ENCODE measurements at places on chromosomes 3 and 15.

- DNase-seq: no peak
Measured at GRCh38 chr3:54862526-54862925, 65.3 kb downstream of the LRTM1 start.

DNA sequence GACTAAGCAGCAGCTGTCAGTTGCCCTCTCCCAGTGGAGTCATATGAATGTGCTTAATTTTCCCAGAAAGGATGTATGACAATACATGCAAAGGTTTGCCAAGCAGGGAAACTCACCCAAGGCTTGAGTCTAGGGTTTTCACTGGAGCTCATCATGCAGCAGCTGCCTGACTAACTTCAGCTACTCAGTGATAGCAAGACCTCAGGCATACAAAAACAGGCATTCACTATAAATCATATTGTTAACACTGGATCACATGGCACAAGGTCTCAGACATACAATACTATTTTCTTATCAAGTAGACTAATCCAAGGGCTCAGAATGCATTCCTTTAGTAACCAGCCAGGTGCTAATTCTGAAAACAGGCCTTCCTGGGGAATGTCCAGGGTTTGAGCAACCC is 85.0 kb upstream of the STAC start:
- DNase-seq: no peak

GRCh38 chr15:58010983-58011382 is 54.5 kb downstream of the ALDH1A2 start:
- no peak for DNase-seq

GRCh38 chr3:189041482-189042090 is 130.2 kb upstream of the TPRG1 start:
- peak; percentile 94 for DNase-seq

DNA sequence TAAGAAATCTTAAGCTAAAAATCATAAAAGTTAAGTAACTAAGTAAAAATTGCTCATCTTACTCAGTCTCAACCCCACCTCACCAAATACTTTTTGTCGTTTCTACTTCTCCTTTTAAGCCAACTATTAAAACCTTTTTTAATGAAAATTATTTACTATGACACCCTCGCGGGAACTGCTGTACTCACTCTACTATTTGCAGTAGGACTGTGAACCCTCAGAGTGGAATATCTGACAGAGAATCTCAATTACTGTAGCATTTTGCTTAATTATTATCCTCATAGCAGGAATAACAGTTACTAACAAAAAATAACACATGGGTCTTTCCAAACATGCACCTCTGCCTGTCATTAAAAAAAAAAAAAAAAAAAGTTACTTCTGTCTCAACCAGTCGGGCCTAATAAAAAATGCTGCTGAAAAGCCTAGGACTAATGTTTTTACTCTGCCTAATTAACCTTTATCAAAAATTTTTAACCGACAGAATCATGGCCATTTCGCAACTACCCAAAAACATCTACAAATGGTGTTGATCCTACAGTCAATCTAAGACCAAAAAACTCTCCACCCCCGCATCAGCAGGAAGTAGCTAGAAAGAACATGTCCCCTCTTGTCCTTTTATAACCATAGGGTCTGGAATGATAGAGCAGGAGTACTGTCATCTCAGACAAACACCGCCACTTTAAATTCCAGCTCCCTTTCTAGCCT is 10.2 kb downstream of the ALDH1L1 start:
- peak; percentile 14 for DNase-seq

DNA sequence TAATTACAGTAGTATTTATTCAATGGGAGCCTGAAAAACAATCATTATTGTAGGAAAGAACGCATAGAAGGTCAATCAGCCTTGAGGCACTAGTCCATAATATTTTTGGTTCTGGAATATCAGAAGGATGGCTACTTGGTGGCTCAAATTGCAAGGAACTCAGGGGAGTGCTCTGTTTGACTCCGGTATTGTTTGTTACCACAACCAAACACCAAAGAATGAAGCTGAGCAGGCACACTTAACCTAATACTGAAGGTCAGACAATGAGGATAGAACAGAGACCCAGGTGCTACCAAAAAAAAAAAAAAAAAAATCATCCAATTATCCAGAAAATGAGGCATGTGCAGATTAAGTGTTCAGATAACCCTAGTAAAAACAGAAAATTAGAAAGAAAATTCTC is 11.1 kb upstream of the SATB1 start:
- DNase-seq: peak; percentile 61

- DNase-seq: no peak
Measured at GRCh38 chr3:9721015-9721699, 10.4 kb upstream of the BRPF1 start.

DNA sequence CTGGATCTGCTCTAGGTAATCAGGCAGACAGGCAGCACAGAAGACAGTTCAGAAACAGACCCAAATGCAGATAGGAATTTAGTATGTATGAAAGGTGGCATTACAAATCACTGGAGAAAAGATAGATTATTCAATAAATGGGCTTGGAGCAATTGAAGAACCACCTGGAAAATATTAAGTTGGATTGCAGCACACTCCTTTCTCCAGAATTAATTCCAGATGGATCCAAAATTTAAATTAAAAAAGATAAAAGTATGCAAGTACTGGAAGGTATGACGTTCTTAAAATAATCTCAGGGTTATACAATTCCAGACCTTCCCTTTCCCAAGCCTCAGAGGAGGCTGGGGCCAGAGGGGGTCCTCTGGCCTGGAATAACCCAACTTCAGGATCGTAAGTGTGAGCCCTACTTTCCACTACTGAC is 32.5 kb downstream of the HRH1 start:
- no peak for DNase-seq

GRCh38 chr3:194953291-194953690 is 267.6 kb downstream of the FAM43A start:
- DNase-seq: no peak

DNA sequence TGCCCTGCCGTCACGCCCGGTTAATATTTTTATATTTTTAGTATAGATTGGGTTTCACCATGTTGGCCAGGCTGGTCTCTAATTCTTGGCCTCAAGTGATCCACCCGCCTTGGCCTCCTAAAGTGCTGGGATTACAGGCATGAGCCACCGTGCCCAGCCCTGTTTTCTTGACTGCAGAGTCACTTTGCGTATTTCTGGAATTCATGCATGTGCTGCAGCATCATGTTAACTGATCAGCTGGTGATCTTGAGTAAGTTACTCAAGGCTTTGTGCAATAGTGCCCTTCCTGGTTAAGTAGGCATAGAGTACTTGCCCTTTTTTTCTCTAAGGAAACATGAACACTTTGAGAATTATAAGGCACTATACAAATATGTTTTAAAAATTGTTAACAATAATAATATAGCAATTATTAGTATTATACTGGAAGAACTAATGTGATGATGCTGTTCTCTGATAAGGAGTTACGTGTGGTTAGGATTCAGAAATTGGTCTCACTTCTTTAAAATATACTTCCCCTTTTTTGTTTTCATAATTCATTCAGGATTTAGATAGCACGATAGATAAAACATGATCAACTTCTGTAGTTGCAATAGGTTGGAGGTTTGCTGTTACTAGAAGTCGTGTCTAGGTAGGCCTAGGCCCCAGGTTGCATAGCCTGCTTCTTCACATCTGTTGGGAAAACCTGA is 33.6 kb downstream of the GPR171 start:
- DNase-seq: no peak

DNA sequence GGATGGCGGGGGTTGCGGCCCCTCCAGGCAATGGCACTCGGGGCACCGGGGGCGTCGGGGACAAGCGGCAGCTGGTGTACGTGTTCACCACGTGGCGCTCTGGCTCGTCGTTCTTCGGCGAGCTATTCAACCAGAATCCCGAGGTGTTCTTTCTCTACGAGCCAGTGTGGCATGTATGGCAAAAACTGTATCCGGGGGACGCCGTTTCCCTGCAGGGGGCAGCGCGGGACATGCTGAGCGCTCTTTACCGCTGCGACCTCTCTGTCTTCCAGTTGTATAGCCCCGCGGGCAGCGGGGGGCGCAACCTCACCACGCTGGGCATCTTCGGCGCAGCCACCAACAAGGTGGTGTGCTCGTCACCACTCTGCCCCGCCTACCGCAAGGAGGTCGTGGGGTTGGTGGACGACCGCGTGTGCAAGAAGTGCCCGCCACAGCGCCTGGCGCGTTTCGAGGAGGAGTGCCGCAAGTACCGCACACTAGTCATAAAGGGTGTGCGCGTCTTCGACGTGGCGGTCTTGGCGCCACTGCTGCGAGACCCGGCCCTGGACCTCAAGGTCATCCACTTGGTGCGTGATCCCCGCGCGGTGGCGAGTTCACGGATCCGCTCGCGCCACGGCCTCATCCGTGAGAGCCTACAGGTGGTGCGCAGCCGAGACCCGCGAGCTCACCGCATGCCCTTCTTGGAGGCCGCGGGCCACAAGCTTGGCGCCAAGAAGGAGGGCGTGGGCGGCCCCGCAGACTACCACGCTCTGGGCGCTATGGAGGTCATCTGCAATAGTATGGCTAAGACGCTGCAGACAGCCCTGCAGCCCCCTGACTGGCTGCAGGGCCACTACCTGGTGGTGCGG is 1.9 kb downstream of the CHST2 start:
- peak; percentile 90 for DNase-seq

DNA sequence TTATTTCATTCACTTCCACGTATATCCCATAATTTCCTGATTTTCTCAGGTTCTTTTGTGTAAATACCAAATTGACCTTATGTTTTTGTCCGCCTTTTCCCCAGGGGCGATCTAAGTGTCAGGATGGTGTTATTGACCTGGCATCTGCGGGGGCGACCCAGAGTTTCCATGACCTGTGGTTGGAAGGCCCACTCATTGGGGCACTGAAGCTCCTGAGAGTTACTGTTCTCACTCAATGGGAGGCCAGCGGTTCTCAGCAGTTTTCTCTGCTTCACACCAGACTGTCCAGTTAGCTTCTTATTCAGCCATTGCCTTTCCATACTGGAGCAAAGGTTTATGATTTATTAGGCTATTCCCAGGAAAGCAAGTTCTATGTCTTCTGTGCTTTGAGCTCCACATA is 53.3 kb downstream of the B3GALNT1 start:
- no peak for DNase-seq

- DNase-seq: no peak
Measured at GRCh38 chr3:43883729-43884396, 193.1 kb downstream of the ABHD5 start.

- no peak for DNase-seq
Measured at GRCh38 chr15:77804210-77804609, 171.5 kb upstream of the LINGO1 start.

GRCh38 chr15:66820481-66821176 is 118.6 kb downstream of the SMAD6 start:
- DNase-seq: no peak

GRCh38 chr3:30084971-30085403 is 521.4 kb upstream of the TGFBR2 start:
- DNase-seq: peak; percentile 45

- DNase-seq: no peak
Measured at GRCh38 chr15:37057256-37057655, 43.1 kb downstream of the MEIS2 start.

GRCh38 chr3:189235214-189235613 is 63.4 kb downstream of the TPRG1 start:
- DNase-seq: no peak

All from activated CD4-positive, alpha-beta T cell treated with anti-CD3 and anti-CD28 coated beads, Interleukin-2, amount 10 ng/mL, durations not matched to agents 24 days and 14 days (primary cell).